Activated CD8-positive, alpha-beta memory T cell treated with anti-CD3 and anti-CD28 coated beads for 1 hour (primary cell): ENCODE measurements at places on chromosomes 16 and 17.

DNA sequence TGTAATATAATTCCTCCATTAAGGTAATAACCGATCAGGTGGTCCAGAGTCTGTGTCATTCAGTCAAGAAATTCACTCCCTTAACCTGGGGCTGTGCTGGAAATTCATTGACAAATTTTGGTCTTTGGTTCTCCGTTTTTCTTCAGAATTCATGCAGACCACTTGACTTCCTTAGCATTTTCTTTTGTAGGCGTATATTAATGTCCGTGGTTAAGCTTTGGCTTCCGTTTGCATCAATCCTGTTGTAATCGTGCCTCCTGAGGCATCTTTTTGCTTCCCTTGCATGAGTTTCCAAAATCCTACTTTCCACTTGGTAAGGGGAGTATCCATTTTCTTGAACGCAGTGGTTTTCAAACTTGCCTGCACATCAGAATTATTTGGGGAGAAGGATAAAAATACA is 9.0 kb downstream of the LRRC37B start:
- no peak for DNase-seq

GRCh38 chr16:6884002-6884401 is 448.6 kb upstream of the RBFOX1 start:
- DNase-seq = no peak

GRCh38 chr16:25925421-25925820 is 233.7 kb downstream of the HS3ST4 start:
- DNase-seq = no peak

DNA sequence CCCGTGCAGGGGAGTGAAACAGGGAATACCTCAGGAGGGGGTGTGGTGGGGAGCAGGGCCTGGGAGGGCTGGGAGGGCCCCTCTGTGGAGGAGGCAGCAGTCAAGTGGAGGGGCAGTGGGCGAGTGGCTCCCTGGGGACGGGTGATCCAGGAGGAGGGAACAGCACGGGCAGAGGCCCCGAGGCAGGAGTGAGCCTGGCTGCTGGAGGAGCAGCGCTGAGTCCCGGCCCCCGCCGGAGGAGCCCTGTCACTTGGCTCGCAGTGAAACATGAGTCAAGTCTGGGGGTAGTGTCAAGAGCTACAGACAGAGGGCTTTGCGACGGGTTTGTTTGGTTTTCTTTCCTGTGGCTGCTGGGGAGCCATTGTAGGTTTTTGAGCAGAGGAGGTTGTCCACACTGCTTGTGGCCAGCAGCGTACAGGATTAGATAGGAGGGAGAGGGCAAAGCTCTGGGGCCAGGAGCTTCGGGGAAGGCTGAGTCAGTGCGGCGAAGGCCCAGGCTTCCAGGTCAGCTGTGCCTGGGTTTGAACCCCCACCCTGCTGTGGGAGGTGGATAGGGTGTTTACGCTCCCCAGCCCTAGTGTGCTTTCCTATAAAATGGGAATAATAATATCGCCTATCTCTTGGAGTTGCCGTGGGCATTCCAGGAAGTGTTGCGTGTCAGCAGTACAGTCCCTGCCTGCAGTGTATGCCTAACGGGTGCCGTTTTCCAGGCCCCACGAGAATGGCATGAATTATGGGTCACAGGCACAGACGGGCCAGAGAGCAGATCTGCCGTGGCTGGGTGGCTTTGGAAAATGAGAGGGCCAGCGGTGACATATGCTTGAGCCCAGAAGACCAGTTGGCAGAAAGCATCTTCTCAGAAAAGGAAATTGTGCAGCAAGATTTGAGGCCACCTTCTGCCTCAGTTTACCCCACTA is 115.9 kb upstream of the CIBAR2 start:
- no peak for DNase-seq

DNA sequence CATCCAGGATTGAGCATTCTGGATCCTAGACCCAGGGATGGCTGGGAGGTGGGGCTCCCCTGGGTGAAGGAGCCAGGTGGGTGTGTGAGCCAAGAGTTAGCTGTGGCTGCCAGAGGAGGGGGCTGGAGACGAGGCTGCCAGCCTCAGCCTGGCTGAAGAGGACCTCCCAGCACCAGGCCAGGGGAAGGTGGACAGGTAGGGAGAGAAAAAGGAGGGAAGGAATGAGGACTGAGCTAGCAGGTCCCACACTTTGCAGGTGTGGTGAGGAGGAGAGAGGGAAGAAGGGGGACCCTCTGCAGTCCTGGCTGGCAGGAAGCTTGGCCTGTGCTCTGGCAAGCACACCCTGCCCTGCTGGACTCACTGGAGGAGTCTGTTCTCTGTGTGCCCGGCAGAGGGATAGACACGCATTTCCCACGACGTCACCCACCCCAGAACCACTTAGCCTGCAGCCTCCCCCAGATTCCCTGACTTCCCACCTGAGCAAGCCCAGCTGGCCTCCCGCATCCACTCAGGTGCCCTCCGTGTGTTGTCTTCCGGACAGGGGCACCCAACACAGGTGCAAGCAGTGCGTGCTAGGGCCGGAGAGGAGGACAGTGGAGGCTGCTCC is 42.0 kb downstream of the SOCS3 start:
- no peak for DNase-seq

DNA sequence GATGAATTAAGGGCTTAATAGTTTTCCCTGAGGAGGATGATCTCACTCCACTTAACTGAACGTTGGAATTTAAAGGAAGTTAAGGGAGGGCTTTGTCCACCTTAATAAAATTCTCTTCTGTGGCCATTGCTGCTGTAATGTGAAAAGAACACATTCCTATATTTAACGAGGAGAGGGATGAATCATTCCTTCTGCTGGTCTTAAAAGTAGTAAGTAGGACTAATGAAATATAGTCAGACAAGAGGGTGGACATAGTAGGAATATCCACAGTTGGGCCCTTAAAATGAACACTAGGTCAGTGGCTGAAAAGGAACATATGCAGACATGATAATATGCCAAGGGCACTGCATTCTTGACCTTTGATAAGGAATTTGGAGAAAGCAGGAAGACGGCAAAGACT is 405.6 kb downstream of the PMP22 start:
- DNase-seq = no peak

DNA sequence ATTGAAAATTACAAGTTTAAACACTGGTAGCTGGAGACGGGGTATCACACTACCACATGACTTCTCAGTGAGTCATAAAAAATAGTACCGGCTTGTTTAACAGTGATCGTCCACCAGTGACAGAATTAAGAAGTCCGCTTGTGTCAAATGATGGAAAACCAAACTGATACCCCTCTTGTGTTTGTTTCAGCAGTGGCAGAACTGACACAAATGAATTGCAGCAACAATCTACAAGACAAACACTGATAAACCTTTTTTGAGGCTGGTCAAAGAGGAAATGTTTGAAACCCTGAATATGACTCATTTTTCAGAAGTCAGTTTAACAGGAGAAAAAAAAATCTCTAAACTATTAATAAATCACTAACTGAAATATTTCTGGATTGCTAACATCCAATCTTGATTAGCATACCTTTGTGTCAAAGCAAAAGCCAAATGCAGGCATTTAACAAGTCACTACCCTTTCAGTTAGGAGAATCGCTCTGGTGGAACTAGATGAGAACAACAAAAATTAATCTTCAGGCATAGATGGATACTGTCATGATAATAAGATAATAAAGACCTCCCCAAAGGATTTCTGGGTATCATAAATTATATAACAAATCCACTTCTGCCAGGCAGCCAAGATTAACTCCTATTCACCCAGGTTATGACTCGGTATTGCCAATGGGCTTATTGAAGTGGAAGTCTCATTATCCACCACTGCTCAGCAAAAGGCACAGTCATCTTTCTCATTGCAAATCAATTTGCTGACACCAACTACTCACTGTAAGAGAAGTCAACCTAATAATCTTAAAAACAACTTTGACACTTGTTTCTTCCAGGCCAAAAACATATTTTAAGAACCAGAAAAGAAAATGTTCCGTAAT is 20.8 kb downstream of the DCUN1D3 start:
- DNase-seq = no peak

DNA sequence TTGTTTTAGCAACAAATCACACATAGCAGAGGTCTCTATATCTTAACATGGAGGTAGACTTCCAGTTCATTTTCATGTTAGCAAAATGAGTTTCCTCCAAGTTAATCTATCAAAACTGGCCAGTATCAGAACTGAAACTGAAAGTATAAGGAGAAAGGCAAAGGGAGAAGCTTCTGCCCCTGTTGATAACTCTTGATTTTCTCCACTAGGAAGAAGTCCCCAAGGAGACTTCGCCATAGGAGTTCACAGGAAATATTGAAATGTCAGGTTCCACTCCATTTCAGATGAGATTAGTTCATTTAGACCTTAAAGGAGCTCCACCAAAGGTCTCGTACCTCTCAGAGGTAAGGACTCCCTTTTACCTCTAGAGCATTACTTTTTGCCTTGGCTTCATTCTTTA is 1.2 kb upstream of the OGFOD3 start:
- no peak for DNase-seq

DNA sequence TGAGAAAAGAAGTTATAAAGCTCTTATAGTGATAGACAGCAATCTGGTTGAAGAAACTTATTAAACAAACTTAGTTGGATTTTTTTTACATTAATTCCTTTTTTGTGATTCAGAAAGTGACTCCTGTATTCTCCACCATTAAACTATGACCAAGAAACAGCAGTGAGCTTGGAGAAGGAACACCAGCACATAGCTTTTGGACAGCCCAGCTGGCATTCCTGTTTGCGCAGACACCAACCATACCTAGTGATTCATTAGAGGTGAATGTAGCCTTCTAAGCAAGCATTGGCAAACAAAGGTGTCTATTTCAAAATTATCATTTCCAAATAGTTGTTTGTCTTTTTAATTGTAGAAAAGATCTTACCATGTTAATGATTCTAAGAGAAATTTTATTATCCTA is 94.4 kb downstream of the STXBP4 start:
- no peak for DNase-seq

DNA sequence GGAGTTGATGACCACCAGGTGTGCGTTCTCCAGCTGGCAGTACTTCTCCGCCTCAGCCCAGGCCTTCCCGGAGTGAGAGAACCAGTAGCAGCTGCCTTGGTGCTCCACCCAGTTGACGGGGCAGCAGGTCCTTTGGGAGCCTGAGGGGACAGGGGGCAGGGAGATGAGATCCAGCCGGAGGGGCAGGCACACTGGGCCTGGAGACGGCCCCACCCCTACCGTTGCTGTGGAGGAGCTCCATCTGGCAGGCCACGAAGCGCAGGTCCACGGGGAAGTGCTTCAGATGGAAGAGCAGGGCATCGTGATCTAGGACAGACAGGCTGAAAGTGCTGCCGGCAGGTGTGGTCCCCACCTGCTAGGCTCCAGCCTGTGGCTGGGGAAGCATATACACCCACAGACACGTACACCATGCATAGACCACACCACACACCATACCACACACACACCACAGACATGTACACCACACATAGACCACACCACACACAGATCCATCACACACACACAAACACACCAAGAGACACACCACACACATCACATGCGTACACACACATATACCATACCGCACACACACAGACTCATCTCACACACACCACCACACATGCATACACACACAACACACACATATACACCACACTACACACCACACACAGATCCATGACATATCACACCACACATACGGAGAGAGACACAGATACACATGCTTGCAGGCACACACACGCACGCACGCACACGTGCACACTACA is 7.4 kb downstream of the ASGR2 start:
- no peak for DNase-seq
